ENCODE measurements at places on chromosomes 12 and 14. TPM values are rescaled to one million over a fixed set of nuclear protein-coding genes. Genes with fewer than 3 reads are reported as not detected.

CPNE6 gene
- total RNA-seq = not detected

TAS2R7 gene
- total RNA-seq = not detected

RIPK3 gene
- total RNA-seq = not detected

KRT75 gene
- total RNA-seq = 0.11 TPM

ASCL1 gene
- not detected for total RNA-seq

WNT5B gene
- total RNA-seq = 2.4 TPM

FITM1 gene
- not detected for total RNA-seq

CRADD gene
- total RNA-seq = 10.1 TPM

RNASE4 gene
- total RNA-seq = 8.4 TPM

TRPV4 gene
- 0.09 TPM for total RNA-seq

RERG gene
- 0.26 TPM for total RNA-seq

C3AR1 gene
- total RNA-seq = not detected

DICER1 gene
- 15.9 TPM for total RNA-seq

FOXG1 gene
- total RNA-seq = 0.19 TPM

EFS gene
- not detected for total RNA-seq

RNASE3 gene
- not detected for total RNA-seq

COX14 gene
- total RNA-seq = 66.0 TPM

FOXM1 gene
- total RNA-seq = 90.9 TPM

MGST1 gene
- 731 TPM for total RNA-seq

ABCD2 gene
- not detected for total RNA-seq
